NCI-H774 (cell line): ENCODE measurements at places on chromosomes 1 and 21.
A peak's percentile ranks its signal among the peaks of the same experiment; 100 is the strongest.

- DNase-seq, result no peak
Measured at GRCh38 chr1:212284332-212284743, 872 bp upstream of the PPP2R5A start.

- DNase-seq, result no peak
Measured at GRCh38 chr1:201461645-201462441, 7.1 kb downstream of the PHLDA3 start.

GRCh38 chr1:32014199-32014947 is 705 bp downstream of the KHDRBS1 start:
- no peak for DNase-seq

DNA sequence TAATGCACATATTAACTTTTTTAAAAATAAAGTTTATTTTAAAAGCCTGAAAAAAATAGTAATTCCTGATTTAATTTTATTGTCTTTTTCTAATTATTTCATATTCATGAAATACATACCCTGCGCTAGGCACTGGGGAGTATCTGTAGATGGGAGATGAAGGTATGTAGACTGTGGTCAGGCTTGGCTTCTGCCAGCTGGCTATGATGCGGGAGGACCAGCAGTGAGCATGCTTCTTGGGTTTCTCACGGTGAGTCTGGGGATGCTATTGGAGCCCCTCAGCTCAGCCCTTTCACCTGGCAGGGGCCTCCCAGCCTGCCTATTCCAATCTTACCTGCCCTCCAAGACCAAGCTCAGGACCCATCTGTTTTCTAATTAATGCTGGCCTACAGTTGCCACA is 138.4 kb downstream of the NOS1AP start:
- DNase-seq, result no peak

- DNase-seq, result no peak
Measured at GRCh38 chr1:211359876-211360275, 33.2 kb downstream of the TRAF5 start.

GRCh38 chr1:154951901-154952657 is 3.8 kb downstream of the PBXIP1 start:
- no peak for DNase-seq

- no peak for DNase-seq
Measured at GRCh38 chr1:32179193-32179442, 357 bp upstream of the TXLNA start.

GRCh38 chr1:189563784-189564183 is 913.9 kb downstream of the BRINP3 start:
- DNase-seq, result no peak

- DNase-seq, result no peak
Measured at GRCh38 chr1:9922342-9922741, 12.3 kb upstream of the CTNNBIP1 start.

DNA sequence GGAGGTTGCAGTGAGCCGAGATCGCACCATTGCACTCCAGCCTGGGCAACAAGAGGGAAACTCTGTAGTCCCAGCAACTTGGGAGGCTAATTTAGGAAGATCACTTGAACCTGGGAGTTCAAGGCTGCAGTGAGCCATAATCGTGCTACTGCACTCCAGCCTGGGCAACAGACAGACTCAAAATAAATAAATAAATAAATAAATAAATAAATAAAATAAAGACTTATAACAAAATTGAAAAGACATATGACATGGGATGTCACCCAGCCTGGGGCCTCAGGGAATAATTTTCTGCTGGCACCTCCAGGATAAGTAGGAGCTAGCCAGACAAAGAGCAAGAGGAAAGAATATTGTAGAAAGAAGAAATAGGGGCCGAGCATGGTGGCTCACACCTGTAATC is 77.9 kb upstream of the PUM1 start:
- no peak for DNase-seq

- DNase-seq, result no peak
Measured at GRCh38 chr1:9643351-9644256, 7.9 kb upstream of the PIK3CD start.

DNA sequence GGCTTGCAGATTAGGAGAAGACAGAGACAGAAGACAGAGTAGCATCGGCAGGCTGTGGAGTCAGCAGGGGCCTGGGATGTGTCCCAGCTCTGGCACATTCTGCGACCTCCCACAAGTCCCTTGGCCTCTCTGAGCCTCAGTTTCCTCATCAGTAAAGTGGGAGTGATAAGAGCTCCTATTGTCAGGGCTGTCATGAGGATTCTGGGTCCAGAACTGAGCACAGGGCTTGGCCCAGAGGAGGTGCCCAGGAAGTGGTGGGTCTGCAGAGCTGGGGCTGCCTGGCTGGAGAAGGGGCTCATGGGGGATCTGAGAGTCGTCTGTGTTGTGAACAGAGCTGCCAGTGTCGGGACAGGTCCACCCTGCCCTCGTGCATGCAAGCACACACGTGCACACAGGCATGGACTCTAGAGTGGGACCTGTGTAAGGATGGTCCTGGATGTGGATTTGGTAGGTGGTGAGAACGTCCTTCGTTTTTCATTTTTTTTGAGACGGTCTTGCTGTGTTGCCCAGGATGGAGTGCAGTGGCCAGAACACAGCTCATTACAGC is 262.9 kb downstream of the PTPRU start:
- no peak for DNase-seq

DNA sequence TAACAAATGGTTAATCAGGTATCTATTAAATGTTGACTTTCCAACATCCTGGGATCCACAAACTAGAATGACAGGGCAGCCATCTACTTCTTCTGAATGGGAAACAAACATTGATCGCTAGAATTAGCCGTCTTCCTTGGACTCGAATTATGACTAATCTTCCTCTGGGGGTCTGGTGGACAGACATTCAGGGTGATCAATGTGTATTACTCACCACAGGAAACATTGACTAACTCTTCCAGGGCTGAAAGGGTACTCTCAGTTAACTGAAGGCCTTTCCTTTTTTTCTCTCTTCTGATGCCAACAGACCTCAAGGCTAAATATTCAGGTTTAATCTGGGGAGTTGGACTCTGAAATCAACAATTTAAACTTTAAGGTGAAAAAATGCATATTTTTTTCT is 9.5 kb downstream of the NOL9 start:
- no peak for DNase-seq

DNA sequence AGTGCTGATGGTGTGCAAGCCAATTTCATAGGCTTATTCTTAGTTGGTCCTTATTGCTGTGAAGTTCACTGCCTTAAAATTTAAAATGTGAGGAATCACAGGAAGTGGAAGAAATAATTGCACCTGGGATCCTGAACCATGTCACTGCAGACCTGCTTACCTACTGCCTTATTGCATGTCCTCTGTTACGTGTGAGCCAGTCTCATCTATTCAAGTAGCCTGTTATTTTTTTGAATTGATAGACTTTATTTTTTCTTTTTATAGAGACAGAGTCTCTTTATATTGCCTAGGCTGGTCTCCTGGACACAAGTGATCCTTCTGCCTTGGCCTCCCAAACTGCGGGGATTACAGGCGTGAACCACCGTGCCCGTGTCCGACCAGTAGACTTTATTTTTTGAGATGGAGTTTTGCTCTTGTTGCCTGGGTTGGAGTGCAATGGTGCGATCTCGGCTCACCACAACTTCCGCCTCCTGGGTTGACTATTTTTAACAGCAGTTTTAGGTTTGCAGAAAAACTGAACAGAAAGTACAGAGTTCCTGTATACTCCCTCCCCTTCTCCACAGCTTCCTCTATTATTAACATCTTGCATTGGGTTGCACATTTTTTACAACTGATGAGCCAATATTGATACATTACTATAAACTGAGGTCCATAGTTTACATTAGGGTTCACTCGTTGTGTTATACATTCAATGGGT is 14.0 kb upstream of the DISC1 start:
- no peak for DNase-seq

- DNase-seq, result peak; percentile 59
Measured at GRCh38 chr1:50976890-50977574, 7.0 kb downstream of the CDKN2C start.

GRCh38 chr1:168803806-168804510 is 75.0 kb upstream of the DPT start:
- no peak for DNase-seq

- no peak for DNase-seq
Measured at GRCh38 chr1:204983136-204983535, 59.9 kb upstream of the CNTN2 start.

DNA sequence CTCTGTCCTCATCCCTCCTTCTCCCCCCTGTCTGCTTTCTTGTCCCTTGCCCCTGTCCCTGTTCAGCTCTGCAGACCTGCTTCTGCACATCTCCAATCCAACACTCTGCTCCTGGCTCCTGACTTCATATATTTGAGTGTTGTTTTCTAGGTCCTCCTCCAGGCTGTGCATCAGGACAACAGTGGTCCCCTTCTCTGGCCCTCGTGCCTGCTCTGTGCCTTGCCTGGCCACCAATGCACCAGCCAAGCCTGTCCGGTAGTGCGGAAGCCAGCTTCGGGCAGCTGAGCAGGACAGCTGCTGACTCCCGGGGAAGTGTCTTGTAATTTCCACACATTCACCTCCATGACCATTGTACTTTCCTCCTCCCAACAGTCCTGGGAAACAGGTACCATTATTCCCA is 203.4 kb upstream of the RAB4A start:
- DNase-seq, result no peak

- DNase-seq, result no peak
Measured at GRCh38 chr1:115666702-115667101, 24.9 kb downstream of the VANGL1 start.

GRCh38 chr1:156384007-156384406 is 15.0 kb downstream of the RHBG start:
- DNase-seq, result no peak

DNA sequence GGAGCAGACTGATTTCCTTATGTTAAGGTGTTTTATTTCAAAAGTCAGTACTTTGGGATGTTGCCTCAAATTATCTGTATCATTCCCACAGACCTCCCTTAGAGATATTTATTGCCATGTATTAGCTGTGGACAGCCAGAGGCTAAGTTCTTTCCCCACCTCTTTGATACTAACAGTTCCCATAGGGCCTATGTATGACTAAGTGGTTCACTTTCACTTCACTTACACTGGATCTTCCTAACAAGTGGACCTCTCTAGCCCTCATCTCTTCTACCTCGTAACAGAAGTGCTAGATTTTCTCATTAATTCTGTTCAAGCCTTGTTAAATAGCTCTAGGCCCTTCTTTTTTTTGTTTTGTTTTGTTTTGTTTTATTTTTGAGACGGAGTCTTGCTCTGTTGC is 6.2 kb downstream of the TRAF5 start:
- DNase-seq, result no peak

- no peak for DNase-seq
Measured at GRCh38 chr1:82323144-82323841, 522.6 kb downstream of the ADGRL2 start.

GRCh38 chr1:112666946-112667345 is 7.5 kb upstream of the MOV10 start:
- DNase-seq, result no peak

DNA sequence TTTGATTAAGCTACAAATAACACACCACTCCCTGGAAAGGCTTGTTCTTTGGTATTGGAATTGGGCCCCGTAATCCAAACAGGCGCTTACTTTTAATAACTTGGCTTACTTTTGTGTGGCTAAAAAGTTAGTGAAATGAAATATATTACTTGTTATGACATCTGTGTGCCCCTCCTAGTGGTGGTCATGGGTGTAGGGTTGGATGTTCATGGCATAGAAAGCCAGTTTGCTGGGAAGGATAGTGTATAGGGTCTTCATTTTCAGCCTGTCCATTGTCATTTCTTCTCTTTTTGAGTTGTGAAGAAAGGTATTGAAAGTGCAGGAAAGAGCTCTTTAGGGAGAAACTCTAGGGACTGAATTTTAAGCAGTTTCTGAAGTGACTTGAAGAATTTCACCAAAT is 5.9 kb downstream of the CDC14A start:
- DNase-seq, result no peak

- DNase-seq, result no peak
Measured at GRCh38 chr1:239483391-239483790, 97.0 kb downstream of the CHRM3 start.

GRCh38 chr1:63671514-63671913 is 78.3 kb downstream of the PGM1 start:
- DNase-seq, result no peak

GRCh38 chr1:46653405-46653958 is 14.7 kb downstream of the ATPAF1 start:
- DNase-seq, result no peak
